ENCODE measurements at places on chromosomes 12 and 14.

DNA sequence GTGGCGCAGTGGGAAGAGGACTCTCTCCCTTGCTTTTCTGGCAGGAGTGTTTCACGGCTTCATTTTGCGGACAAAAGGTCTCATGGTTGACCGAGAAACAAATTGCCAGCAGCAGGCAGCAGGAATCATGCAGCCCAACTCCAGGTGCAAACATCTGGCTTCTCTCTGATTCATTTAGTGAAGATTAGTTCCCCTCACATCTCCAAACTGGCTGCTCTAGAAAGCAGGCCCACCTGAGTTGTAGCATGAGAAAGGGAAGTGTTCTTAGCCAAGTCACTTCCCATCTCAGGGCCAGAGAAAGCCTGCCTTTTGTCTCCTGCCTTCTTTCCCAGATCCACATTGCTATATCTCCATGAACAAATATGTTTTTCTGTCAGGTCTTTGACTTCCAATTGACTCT, 120.8 kb upstream of the CCDC196 start:
- no peak for DNase-seq

DNA sequence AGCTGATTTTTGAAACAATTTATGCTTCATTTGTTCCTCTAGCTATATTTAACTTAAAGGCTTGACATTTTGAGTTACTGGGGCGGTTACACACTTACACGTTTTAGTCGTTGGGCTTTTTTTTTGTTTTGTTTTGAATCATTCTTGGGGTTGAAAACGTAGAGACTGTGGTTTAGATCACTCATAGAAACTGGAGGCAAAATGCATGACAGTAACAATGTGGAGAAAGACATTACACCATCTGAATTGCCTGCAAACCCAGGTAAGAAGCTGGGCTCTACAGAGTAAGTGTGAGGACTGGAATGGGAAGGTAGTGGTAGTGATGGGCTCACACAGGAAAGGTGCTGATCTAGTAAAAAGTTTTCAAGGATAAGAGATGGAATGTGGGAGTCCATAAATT, at the start of gene CLEC2D:
TSS of gene CLEC2D (plus strand) at position 180 of the 400 bp plus-strand sequence. CDS start at position 202, 22 bp downstream.
- DNase-seq = no peak

- DNase-seq = no peak
These were observed 462.9 kb upstream of the PRICKLE1 start for GRCh38 chr12:43052441-43052840.

GRCh38 chr14:64363265-64363846, 24.8 kb upstream of the MTHFD1 start:
- peak; percentile 78 for DNase-seq

- DNase-seq = no peak
These were observed 100.5 kb upstream of the STXBP6 start for GRCh38 chr14:25150401-25150800.

GRCh38 chr14:29037411-29037810, 270.8 kb downstream of the FOXG1 start:
- DNase-seq = peak; percentile 71

- peak; percentile 65 for DNase-seq
These were observed 15.6 kb downstream of the BAG5 start for GRCh38 chr14:103546652-103547454.

GRCh38 chr12:111056618-111057521, 136.5 kb upstream of the MYL2 start:
- no peak for DNase-seq

- no peak for DNase-seq
These were observed 6.9 kb downstream of the SYNDIG1L start for GRCh38 chr14:74419086-74419485.

DNA sequence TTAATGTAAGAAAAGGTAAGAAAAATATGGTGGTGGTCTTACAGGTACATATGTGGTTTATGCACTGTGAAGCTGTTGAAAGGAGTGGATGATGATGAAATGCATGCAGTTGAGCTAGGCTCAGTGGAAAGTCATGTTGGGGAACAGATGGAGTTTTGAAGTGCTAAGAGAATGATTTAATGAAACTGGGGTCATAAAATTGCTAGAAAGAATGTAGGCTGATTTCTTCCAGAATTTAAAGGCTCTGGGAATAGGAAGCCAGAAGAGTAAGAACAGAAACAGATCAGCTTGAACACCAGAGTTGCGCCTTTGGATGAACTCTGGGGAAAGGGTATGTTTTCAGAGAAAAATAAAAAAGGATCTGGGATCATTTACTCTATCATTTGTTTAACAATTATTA, 146.5 kb downstream of the MON2 start:
- no peak for DNase-seq

DNA sequence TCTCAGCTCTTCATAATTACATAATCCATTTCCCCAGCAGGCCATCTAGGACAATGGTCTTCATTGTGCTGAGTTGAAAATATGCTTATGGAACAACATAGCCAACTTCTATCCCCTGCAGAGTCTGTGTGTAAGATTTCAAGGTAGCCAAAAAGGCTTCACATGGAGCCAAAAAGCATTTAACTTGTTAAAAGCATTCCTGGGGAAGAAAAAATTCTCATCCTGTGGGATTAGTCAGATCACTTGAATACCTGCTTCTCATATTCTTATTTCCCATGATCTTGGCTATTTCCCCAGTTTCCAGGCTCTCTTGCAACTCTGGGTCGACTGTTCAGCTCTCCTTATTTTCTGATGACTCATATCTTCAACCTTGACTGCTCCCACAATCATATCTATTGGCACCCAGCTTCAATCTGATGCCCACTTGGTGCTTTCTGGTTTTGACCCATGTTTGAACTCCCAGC, 178.9 kb downstream of the KLHL28 start:
- peak; percentile 20 for DNase-seq

DNA sequence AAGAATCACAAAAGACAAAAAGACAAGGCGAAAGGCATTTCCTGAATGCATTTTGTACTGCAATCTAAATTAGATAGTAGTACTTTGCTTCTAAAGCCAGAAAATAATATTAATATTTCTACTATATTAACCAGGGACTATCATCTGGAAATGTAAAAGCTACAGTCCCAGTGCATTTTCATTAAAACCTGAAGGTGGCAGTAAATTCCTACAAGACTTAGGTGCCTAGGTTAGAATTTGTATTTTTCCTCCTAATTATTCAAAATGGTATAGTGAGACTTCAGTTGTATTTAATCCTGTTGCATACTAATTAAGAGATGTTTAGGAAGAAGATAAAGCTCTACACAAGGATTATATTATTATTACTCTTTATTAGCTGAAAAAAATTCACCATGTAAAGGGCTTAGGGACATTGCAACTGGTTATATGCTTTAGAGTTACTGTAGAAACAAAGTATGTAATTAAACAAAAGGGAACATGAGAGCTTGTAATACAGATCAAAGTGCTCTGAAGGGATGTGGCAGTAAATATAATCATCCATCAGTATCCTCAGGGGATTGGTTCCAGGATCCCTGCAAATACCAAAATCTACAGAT, 53.6 kb downstream of the BRMS1L start:
- peak; percentile 53 for DNase-seq

- DNase-seq = peak; percentile 15
These were observed 1.2 kb downstream of the ALDH1L2 start for GRCh38 chr12:105083031-105083430.

GRCh38 chr12:55922126-55922525, 5.6 kb downstream of the PYM1 start:
- DNase-seq = peak; percentile 16

DNA sequence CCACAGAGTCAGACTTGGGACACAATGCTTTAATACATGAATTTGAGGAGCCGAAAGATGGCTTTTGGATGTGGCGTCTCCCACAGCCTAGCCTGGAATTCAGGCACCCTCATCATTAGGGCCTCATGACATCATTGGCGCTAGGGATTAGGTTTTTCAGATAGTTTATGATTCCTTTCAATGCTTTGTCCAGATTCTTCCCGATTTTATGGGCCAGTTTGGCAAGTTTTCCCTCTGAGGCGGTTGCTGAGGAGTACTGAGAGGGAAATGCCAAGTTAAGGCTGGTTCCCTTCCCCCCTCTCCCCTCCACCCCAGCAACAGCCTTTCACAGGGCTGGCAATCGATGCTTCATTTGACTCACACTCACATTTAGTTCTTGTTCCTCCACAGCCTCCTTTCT, 19.7 kb upstream of the PPP1R1A start:
- DNase-seq = no peak

- no peak for DNase-seq
These were observed 895 bp upstream of the PRKAB1 start for GRCh38 chr12:119666900-119667576.

GRCh38 chr12:131825146-131825892, 2.9 kb upstream of the MMP17 start:
- peak; percentile 23 for DNase-seq

GRCh38 chr12:119685375-119685774, 17.4 kb downstream of the PRKAB1 start:
- DNase-seq = no peak

GRCh38 chr14:96243785-96244184, 12.2 kb upstream of the BDKRB1 start:
- DNase-seq = no peak

GRCh38 chr12:645563-646071, 17.6 kb downstream of the NINJ2 start:
- peak; percentile 80 for DNase-seq

GRCh38 chr12:72089678-72090077, 151.0 kb downstream of the TPH2 start:
- no peak for DNase-seq

GRCh38 chr12:108711489-108712164, 19.7 kb downstream of the CORO1C start:
- DNase-seq = no peak

GRCh38 chr14:51724650-51725049, 72.9 kb downstream of the FRMD6 start:
- DNase-seq = no peak

- no peak for DNase-seq
These were observed 245.6 kb upstream of the RGS6 start for GRCh38 chr14:71686677-71687076.

DNA sequence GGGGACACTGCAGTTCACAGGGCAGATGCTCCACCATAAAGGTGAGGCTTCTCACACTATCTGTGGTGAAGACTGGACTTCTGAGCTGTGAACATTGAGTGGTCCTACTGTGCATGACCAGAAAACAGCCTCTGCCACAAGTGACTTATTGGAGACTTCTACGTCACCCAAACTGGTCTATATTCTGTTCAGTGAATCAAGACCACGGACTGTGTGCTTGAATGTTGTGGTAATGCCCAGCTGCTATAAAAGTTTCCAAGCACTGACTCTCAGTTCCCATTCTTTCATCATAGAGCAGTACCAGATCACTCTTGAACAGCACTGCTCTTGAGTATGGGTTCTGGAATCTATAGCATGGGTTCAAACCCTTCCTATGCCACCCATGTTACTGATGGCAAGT, 4.8 kb upstream of the PLEK2 start:
- no peak for DNase-seq

DNA sequence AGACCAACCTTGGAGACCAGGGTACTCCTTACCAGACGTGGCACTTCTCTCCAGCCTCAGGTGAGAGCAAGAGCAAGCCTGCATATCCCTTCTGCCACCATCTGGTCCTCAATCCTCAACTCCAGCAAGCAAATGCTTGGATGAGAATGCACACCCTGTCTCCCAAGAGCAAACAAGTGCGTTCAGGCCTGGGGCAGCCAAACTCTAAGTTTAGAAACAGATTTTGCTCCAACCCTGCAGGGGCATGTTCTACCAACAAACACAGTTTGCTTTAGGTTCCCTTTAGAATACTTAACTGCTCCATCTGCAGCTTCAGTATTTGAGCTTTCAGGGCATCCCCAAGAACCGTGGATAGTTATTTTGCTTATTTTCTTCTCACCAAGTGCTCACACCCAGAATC, 55.9 kb upstream of the FICD start:
- DNase-seq = no peak

DNA sequence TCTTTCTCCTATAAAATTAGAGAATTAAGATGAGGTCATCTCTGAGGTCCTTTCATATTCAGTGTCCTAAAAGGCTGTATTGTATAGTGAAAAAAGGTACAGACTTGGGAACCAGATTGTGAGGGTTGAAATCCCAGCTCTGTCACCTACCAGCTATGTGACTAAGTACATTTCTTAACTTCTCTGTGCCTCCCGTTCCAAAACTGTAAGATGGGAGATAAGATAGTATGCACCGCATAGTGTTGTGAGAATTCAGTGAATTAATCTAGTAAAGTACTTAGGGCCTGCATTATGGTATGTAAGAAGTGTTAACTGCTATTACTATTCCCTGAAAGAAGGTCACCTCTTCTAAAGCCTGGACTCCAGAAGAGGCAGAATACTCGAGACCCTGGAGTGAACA, 60.6 kb downstream of the GNG2 start:
- DNase-seq = no peak

DNA sequence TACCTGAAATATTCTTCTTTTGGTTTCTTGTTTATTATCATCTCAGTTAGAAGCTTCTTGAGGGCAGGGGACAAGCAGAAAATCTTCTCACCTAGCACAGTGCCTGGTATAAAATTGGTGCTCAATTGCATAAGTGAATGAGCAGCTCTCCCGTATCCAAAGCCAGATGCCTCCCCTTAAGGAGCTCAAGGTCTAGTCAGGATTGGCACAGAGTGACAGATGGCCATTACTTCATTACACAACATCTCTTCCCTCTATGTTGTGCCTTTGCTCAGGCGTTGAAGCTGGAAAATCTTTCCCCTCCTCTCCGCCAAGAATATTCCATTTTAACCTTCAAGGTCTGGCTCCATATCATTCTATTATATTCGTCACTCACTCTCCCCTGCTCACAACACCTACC, 3.6 kb downstream of the SLC4A8 start:
- no peak for DNase-seq

DNA sequence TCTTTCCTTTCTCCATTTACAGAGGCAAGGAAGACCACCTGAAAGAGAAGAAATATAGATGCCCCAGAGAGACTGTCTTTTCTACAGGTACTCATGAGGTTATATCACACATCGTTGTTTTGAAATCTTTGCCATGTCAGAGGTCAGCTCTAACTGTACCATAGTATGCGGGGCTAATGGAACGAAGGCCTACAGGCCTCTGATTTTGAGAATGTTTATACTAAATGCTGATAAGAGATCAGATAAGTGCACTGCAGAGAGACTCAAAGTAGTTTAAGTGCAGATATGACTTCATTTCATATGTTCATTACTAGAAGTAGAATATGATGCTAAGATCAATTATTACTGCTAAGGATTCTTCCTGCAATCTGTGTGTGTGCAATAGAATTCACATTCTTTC, 1005.0 kb downstream of the GALC start:
- no peak for DNase-seq
